Type B pancreatic cell (in vitro differentiated cells): ENCODE measurements at places on chromosomes 12 and 14.

- no peak for DNase-seq
Measured at GRCh38 chr12:4540638-4541037, 1.9 kb downstream of the RAD51AP1 start.

DNA sequence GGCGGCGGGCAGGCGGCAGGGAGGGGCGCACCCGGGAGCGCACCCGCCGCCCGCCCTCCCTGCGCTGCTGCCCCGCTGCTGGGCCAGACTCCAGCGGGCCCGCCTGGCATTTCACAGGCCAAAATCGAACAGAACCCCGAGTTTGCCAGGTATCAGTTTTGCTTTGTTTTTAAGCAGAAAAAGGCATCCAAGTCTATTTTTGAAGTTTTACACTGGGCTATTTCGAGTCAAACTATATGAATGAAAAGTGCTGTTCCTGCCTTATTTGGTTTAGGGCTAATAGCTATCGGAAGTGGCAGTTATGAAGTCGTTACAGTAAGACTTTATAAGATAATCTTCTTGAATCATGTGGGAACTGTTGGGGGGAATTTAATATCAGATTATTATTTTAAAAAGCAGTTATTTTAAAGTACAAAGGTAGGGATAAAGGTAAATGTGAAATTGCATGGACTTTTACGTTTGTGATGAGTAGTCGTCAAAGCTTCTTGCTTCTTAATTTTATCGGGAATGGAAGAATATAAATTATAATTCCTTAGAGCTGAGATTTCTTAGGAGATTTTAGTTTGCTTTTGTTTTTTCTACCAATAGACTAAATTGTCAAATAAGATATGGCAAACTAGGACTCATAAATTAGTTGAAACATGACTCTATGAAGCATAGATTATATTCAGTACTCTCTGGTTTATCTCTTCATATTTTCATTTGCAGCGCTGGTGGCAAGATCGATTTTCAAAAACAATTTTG, 1.1 kb downstream of the MSRB3 start:
- no peak for DNase-seq

- DNase-seq = no peak
Measured at GRCh38 chr12:27119797-27120196, 37.4 kb upstream of the C12orf71 start.

DNA sequence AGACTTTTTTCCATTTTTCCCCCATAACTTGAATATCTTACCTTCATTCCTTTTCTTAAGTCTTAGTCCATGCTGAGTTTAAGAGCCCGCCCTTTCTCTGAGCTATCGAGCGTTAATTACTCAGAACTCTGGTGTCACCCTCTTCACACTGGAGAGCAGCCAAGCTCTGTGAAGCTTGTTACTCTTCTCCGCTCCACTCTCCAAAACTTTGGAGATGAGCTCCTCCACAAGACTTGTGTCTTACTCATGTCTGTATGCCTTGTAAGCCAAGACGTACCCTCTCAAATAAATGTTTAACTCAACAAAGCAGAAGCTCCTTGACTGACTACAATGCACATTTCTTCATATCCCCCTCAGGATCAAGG, 54.7 kb downstream of the DICER1 start:
- no peak for DNase-seq

DNA sequence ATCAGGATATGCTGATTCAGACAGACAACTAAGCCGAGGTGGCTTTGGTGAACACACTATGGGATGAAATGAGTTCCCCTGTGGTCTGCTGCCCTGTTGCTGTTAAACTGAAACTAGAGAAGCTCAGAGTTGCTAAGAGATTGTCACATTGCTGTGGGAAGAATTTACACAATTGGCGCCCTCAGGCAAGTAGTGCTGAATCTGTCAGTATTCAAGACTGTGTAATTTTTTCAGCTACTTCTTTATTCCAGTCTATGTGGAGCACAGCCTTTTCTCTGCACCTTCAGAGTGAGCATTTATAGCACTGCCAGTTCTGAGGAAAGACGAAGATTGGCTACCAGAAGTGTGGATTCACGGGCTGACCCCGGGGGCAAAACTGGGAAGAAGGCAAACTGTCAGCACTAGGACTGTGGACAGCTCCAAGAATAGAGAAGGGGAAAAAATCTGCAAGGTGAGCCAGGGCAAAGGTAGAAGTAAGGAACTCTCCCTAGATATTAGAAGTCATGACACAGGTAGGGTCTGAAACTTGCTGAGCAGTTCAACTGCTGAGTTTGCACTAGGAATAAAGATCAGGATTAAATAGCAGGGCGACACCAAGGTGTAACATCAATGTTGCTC, 218.8 kb upstream of the TMPO start:
- DNase-seq = no peak

DNA sequence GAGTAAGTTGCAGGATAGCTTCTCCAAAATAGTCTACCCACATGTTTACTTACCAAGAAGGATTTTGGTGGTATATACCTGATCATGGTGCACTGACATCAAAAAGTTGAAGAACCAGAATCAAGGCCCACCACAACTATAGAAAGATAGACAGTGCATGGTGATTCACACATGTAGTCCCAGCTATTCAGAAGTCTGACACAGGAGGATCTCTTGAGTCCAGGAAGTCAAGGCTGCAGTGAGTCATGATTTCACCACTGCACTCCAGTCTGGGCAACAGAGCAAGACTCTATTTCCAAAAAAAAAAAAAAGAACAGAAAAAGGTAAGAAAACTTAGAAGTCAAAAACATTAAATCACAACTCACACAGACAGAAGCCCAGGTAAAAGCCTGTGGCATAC, 422.2 kb upstream of the FOXG1 start:
- DNase-seq = no peak

GRCh38 chr14:80150301-80150700, 61.0 kb downstream of the DIO2 start:
- DNase-seq = no peak
